ENCODE measurements at places on chromosomes 4 and X. TPM values are rescaled to one million over a fixed set of nuclear protein-coding genes. Genes with fewer than 3 reads are reported as not detected.
A peak's percentile ranks its signal among the peaks of the same experiment; 100 is the strongest.

DNA sequence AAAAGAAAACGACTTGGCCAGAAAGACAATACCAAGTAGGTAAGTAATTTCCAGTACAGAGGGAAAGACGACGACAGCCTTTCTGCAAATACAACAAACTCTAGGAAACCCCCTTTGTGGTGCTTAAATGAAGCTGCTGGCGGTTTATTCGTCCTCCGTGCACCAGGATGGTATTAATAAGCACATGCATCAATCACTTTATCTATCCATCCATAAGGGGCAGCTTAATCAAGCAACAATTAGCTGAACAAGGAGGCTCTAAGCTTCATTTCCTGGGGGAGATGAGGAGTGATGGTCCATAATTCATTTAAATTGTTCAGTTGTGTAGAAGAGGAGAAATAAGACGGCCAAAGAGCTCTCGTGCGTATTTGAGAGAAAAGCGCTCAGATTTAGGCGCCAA is 26.2 kb downstream of the IRF2 start:
- no peak for DNase-seq

DNA sequence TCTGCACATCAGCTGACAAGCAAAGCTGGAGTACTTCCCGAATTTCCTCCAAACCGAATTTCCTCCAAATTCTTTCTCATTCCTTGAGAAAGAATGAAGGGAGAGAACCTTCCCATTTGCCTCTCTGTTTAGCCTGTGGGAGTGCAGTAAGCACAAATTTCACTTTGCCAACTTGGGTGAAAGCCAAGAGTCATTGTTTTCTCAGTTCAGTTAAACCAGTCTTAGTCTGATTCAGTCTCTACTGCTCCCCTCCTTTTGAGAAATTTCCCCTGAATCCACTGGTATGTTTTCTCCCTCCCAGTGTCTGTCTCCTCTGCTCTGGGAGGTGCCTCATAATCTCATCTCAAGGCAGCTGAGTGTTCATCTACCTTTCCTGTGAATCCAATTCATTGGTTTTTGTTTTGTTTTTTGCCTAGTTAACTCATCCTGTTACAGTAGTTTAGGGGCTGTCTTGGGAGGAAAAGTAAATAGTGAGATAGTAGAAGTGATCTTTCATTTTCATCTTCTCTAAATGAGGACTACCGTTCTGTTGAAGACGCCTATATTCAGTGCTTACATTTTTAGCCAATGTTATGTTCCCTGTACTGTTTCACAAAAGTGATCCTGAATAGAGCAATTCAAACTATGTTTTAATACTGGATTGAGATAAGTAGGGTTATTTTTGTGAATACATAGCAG is 49.0 kb downstream of the SYTL5 start:
- no peak for DNase-seq

- DNase-seq, result peak; percentile 45
These were observed 5.6 kb downstream of the FLNA start for GRCh38 chrX:154368630-154369448.

DNA sequence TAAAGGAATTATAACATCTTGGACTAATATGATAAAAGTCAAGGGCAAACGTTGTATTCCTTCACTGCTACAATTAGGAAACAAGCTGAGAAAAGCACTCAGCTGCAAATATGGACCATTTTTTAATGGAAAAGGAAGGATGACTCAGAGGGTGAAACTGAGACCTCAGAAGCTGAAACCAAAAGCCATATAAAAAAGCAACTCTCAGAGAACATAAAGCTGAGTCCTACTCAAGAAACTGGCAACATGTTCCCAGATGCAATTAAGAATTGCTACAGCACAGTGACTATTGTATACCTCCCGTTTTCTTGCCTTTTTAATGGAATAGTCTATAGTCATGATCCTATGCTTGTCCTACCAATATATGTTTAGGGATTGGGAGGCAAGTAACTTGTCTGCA is 1106.4 kb upstream of the INTU start:
- DNase-seq, result no peak

The GC gene
- not detected for total RNA-seq

DNA sequence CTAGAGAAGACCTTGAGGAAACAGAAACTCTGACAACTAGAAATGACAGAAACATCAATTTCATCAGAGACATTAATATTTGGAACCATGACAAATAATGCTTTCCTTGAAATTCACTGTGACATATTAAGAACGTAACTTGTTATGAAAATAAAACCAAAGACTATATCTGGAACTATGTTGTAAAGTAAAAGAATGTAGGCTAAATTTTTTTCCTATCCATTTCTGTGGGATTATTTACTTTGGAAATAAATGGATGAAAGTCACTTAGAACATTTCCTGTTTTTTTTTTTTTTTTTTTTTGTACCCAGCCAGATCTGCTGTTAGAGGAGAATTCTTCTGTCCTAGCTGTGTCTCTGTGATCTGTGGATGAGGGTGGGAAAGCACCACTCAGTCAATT is 255.9 kb downstream of the SPRY1 start:
- peak; percentile 32 for DNase-seq

- no peak for DNase-seq
These were observed 1.5 kb downstream of the BEND4 start for GRCh38 chr4:42150653-42151567.

The ADH1C gene
- 2.3 TPM for total RNA-seq

- no peak for DNase-seq
These were observed 141.6 kb downstream of the HS3ST1 start for GRCh38 chr4:11287055-11287454.

- no peak for DNase-seq
These were observed 377.1 kb upstream of the ADGRL3 start for GRCh38 chr4:60822986-60823385.

The PPARGC1A gene
- 10.6 TPM for total RNA-seq

The HSFX2 gene
- not detected for total RNA-seq

DNA sequence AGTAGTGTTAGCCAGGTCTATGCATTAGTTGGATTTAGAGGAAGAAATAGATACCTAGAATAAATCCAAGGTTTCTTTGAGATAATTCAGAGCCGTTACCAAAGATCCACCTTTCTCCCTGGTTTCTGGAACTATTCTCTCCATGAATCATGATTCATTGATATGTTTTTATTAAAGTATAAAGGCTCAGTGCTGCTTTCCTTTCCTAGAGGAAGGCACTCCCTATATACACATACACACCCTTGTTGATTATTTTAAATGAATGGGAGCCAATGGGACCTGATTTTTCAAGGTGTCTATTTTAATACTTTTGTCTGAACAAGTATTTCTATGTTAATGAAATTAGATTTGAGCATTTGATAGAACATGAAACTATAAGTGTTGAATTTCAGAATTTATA is 146.8 kb upstream of the SPRY1 start:
- no peak for DNase-seq

DNA sequence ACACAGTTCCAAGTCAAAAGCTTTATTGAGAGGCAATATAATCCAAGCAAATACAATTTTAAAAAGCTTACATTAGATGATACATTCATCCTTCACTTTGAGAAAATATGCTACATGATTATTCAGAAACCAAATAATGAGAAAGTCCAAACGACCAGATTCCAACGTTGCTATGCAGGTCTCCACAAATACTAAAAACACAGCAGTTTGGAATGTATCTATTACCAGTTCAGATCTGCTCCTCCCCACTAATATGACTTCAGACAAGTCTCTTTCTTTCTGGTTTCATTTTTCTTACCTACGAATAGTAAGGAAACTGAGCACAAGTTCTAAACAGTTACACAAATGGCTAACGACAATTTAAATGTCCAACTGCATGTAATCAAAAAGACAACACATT is 9.5 kb downstream of the NAF1 start:
- DNase-seq, result no peak

GRCh38 chrX:100830143-100830542 is 10.0 kb downstream of the CSTF2 start:
- DNase-seq, result no peak
